HepG2 (cell line): ENCODE measurements at places on chromosomes 4 and X.

GRCh38 chr4:84952776-84953175 lies 13.7 kb downstream of the WDFY3 start:
- DNase-seq: no peak

- DNase-seq: no peak
Observed at GRCh38 chr4:149799546-149799945, 16.1 kb downstream of the IQCM start.

DNA sequence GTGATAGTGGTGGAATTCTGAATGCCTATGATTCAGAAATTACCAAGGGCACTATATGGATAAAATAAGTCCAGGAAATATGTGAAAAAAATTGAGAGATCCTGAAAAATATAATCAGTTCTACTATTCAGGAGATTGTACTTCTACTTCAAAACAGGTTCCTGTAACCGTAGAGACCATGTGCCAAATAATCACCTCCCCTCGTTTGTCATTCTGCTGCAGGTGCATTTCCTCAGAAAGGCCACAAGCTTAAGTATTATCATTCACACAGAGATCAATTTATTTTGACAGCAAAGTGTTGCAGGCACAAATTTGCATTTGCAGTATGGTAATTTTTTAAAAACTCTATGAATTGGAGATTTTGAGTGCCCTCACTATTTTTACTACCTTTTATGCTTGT lies 1000.0 kb downstream of the CCSER1 start:
- DNase-seq: no peak

GRCh38 chr4:76028350-76028765 lies 5.1 kb upstream of the CXCL10 start:
- no peak for DNase-seq

- DNase-seq: no peak
Observed at GRCh38 chr4:53100501-53101190, 238.5 kb downstream of the RASL11B start.

DNA sequence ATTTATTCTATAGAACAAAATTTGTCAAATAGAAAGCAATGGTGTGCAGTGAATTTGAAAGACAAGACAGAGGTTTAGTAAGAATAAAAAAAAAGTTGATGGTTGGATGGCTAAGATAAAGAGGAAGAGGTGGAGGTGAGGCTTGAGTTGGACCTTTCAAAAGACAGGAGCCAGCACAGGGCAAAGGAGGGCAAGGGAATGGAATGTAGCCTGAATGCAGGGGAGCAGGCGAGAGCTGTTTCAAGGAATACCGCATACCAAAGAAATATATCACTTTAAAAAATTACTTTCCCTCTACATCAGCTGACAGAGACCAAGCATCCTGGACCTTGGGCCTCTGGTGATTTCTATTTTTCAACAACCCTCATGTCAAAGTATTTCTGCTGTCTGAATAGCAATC lies 38.0 kb upstream of the CXXC4 start:
- DNase-seq: no peak

DNA sequence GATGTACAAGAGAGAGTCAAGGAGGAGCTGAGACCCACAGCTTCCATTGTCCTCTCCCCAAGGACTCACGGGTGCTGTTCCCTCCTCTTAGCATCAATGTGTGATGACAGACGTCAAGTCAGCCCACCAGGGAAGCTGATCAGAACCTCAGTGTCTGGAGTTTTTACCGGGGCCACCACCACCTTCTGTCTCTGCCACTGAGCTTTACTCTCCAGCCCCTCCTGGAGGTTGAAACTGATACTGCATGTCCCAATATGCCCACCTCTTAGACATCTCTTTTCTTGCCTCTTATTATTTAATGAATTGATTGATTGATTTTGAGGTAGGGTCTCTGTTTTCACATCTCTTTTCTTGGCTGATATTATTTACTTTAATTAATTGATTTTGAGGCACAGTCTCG lies 10.3 kb upstream of the AKAP17A start:
- peak; percentile 52 for DNase-seq

DNA sequence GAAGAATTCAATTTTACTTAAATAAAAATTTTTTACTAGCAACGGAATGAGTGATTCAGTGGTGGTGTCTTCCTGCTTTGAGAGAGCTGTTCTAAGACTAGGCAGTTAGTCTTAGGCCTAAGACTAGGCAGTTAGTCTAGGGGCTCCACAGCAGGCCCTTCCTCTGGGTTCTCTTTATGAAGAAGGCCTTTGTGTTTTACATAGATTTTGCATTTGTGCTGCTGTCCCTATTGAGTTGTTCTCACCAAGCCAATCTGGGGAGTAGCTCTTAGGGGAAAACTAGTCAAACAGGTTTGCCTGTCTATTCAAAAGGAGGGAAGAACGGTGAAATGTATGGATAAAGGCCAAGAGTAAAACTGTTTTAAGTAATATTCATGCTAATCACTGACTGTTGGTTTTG lies 7.6 kb downstream of the UGT8 start:
- DNase-seq: no peak

DNA sequence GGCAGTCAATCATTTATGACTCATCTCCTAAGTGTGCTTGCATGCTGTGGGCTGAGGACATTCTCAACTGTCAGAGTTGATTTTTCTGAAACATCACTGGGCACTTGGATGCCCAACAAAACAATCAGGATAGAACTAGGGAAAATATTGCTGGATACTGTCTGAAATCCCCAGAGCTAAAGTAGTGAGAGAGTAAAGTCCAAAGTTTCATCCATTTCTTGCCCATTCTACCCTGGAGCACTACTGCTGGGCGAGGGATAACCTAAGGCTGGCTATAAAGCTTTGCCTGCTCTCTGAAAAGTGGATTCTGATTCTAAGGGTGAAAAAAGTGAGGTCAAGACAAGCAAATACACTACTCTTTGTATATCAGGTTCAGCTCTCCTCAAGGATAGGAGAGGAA lies 279.6 kb upstream of the EDA2R start:
- no peak for DNase-seq

DNA sequence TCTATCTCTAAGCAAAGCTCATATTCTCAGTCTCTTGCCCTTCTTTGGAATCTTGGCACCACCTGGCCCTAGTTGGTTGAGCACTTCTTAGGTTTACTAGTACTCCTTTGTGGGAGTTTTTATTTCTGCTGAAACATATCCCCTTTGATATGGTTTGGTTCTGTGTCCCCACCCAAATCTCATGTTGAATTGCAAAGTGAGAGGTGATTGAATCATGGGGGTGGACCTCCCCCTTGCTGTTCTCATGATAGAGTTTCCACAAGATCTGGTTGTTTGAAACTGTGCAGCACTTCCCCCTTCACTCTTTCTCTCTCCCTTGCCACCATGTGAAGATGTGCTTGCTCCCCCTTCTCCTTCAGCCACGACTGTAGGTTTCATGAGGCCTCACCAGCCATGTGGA lies 22.2 kb upstream of the SYNPO2 start:
- DNase-seq: no peak

DNA sequence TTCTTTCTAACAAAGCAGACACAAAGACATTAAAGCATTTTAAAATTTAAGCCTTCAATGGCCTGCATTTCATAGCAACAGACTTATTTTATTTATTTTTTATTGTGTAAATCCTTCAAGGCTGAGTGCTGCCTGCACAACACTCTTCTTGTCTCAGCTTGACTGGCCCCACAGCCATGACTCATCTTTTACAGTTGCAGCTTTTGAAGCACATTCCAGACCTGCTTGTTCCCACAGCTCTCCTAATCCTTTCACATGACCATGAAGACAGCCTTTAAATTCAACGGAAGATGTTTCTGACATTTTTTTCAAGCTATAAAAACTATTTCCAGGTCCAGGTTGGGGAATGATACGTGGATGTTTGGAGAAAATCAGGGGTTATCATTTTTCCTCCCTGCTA lies 276.9 kb upstream of the TACR3 start:
- DNase-seq: peak; percentile 45

GRCh38 chr4:178347111-178347510 lies 904.9 kb upstream of the AGA start:
- no peak for DNase-seq

GRCh38 chr4:120329386-120329785 lies 262.7 kb upstream of the MAD2L1 start:
- DNase-seq: no peak

DNA sequence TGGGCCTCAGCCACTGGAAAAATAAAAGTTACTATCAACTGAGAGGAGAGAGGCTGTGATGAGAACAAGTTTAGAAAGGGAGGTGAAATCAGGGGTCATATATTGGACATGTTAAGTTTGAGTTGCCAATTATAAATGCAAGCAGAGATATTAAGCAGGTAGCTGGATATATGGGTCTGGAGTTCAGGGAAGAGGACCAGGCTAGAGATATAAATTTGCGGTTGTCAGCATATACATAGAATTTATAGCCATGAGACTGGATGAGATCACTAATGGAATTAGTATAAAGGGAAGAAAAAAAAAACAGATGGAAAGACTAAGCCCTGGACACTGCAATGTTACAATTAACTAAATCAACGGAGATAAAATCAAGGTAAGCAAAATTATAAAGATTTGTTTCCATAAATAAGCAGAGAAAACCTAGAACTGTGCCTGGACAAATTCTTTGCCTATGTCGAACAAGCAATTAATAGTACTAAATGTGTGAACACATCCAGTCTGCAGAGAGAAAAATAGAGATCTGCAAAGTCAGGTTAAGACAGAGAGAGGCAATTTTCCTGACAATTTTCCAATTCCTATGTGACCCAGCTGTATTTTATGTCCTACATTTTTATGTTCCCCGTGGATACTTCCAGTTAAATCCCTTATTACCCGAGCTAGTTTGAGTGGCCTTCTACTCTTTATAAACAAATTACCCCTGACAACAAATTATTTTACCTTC lies 265.4 kb downstream of the GASK1B start:
- DNase-seq: no peak

DNA sequence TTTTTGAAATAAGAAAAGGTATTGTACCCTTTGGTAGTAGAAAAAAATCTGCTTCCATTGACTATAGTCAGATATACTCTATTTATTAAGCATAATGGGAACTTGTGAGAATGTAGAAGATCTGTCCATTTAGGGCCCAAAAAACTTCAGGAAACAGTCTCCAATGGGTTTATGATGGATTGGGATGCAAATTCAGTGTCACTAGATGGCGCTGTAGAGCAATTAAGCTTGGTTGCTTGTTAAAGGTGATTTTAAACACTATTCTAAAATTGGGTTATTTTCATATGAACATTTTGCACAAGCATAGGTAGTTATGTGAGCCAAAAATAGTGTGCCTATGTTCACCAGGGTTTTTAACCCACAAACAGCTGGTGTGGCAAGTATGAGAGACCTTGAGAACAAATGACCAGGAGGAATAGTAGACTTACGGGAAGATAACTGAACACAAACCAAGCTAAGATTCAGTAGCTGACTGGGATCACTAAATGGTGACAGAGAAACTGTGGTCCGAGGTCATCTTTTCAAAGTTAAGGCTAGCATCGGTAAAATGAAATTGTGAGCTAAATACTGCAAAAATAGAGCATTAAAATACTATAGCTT lies 80.3 kb upstream of the LSM6 start:
- peak; percentile 32 for DNase-seq

- no peak for DNase-seq
Observed at GRCh38 chr4:176238157-176238610, 30.8 kb downstream of the ASB5 start.

GRCh38 chr4:39641451-39641850 lies 2.8 kb upstream of the SMIM14 start:
- no peak for DNase-seq

- DNase-seq: no peak
Observed at GRCh38 chrX:13803116-13803515, 13.8 kb downstream of the GPM6B start.

DNA sequence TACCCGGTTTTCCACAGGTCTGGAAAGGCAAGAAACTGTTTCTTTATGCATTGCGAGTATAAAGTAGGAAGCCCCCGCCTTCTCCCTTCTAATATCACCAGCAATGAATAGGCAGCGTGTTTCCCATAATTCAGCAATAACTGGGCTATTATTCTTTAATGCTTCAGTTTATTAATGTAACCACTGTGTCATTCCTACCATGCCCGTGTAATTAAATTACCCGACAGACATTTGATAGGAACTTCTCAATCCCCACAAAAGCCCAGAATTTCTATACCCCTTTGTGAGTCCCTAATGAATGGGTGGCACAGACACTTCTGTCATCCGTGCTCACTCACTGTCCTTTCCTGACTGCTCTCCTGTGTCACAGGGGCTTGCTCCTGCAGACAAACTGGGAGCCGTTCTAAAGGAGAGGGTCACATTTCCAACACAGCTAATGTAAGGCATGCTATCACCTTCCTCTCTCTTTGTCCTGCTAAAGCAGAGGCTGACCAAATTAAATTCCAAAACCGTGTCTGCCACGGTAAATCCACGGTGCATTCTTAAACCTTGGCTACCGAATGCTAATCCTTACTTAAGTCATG lies 108.5 kb upstream of the MID1 start:
- DNase-seq: no peak

DNA sequence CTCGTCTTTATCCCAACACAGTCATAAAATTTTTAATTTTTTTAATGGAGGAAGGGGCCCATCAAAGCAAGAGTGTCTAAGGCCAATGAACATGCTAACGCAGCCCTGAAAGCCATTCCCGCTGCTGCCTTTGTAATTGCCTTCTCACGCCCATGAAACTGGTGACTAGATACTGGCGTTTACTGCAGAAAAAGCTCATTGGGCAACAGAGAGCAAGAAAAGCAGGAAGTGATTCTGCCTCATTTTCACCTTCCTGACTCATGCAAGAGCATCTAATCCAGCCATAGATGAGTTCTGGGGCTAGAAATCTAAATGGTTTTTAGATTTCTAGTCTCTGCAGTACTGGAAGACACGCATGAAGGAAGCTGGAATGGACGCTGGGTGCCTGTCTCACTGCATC lies 72.5 kb downstream of the ANXA3 start:
- DNase-seq: no peak

- DNase-seq: no peak
Observed at GRCh38 chr4:113739197-113739596, 22.3 kb downstream of the CAMK2D start.

DNA sequence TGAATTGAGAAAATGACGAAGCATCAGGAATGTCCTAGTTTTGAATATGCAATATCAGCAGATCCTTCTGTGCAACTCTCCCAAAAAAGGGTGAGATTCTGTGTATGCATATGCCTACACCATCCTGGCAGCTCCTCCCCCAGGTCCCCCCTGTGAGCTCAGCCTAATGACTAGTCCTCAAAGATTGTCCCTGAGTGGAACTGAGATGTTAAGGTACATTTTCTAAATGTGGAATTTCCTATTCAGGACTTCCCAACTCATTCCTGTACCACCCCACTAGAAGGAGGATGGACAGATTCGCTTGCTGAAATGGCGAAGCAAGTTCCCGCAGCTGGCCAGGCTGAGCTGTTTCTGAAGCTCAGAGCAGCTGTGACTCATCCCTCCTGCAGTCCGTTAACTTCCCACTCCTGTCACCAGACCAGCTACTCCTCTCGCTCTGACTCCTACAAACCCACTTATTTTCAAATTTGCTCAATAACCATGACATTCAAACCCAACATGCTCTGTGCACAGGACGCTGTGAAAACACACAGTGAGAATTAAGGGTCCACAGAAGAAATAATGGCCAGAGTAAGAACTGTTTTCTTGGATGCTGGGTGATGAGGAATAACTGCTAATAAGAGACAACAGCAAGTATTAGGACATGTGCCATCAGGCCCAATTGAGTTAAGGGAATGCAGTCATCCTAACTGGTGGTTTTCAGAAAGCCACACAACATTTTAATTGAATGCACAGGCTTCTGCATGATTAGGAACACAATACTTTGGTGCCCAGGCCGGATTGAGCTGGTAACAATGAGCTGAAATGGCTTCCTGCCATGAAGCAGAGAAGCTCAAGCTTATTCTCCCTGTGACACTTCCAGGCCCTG lies 40.0 kb upstream of the IRF2 start:
- DNase-seq: no peak

- DNase-seq: no peak
Observed at GRCh38 chrX:111519215-111519614, 7.8 kb downstream of the SERTM2 start.
